ENCODE measurements at places on chromosomes 12 and 14. TPM values are rescaled to one million over a fixed set of nuclear protein-coding genes. Genes with fewer than 3 reads are reported as not detected.

DNA sequence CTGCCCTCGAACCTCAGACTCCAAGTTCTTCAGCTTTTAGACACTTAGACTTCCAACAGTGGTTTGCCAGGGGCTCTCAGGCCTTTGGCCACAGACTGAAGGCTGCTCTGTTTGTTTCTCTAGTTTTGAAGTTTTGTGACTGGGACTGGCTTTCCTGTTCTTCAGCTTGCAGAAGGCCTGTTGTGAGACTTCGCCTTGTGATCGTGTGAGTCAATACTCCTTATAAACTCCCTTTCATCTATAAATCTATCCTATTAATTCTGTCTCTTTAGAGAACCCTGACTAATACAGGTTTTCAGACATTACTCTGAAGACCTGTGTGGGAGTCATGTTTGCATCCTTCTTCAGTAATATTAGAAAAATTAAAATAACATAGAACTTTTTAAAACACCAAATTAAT is 289.1 kb downstream of the RMST start:
- H3K36me3 ChIP-seq, result no peaks in the 10 kb centered on the region
- DNase-seq, result no peak
- no peaks in the 10 kb centered on the region for H3K27me3 ChIP-seq
- H3K27ac ChIP-seq, result no peak overlapping the region
- H3K4me3 ChIP-seq, result no peak overlapping the region

The YAF2 gene
- 48.3 TPM for total RNA-seq

GRCh38 chr14:26526137-26526536 is 71.7 kb downstream of the NOVA1 start:
- H3K4me1 ChIP-seq, result no peaks in the 10 kb centered on the region
- DNase-seq, result no peak
- H3K4me3 ChIP-seq, result no peak overlapping the region
- H3K27me3 ChIP-seq, result no peaks in the 10 kb centered on the region
- H3K36me3 ChIP-seq, result no peaks in the 10 kb centered on the region

- no peak overlapping the region for H3K4me3 ChIP-seq
- no peaks in the 10 kb centered on the region for H3K4me1 ChIP-seq
- H3K27me3 ChIP-seq, result no peaks in the 10 kb centered on the region
- H3K27ac ChIP-seq, result no peak overlapping the region
Measured at GRCh38 chr12:5307065-5307464, 124.8 kb upstream of the NTF3 start.

- no peak overlapping the region for H3K4me3 ChIP-seq
- no peaks in the 10 kb centered on the region for H3K27me3 ChIP-seq
- no peaks in the 10 kb centered on the region for H3K4me1 ChIP-seq
- no peak for DNase-seq
Measured at GRCh38 chr14:51490205-51490604, 161.5 kb upstream of the FRMD6 start.

- no peak overlapping the region for H3K27ac ChIP-seq
- no peaks in the 10 kb centered on the region for H3K4me1 ChIP-seq
- no peak overlapping the region for H3K4me3 ChIP-seq
- DNase-seq, result no peak
- H3K27me3 ChIP-seq, result no peaks in the 10 kb centered on the region
Measured at GRCh38 chr14:26538176-26538575, 59.7 kb downstream of the NOVA1 start.

DNA sequence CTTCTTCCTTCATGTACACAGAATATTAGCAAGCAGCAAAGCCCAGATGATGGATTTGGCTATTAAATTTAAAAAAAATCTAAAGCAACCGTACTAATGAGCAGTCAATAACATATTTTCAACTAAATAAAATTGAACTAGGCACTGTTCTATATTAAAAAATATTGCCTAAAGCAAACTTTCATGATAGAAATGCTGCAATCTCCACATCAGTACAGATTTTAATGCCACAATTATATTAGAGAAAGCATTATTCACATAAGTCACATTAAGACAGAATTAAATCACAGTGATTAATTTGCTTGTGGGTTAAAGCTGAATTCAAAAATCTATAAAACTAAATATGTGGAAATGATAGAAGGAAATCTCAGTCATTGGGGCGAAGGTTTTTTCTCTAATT is 200.7 kb downstream of the KCNH5 start:
- H3K27ac ChIP-seq, result no peak overlapping the region
- DNase-seq, result no peak
- H3K36me3 ChIP-seq, result no peaks in the 10 kb centered on the region
- H3K4me1 ChIP-seq, result no peaks in the 10 kb centered on the region
- H3K4me3 ChIP-seq, result no peak overlapping the region

The DPPA3 gene
- total RNA-seq, result not detected

The TMBIM6 gene
- total RNA-seq, result 213 TPM

DNA sequence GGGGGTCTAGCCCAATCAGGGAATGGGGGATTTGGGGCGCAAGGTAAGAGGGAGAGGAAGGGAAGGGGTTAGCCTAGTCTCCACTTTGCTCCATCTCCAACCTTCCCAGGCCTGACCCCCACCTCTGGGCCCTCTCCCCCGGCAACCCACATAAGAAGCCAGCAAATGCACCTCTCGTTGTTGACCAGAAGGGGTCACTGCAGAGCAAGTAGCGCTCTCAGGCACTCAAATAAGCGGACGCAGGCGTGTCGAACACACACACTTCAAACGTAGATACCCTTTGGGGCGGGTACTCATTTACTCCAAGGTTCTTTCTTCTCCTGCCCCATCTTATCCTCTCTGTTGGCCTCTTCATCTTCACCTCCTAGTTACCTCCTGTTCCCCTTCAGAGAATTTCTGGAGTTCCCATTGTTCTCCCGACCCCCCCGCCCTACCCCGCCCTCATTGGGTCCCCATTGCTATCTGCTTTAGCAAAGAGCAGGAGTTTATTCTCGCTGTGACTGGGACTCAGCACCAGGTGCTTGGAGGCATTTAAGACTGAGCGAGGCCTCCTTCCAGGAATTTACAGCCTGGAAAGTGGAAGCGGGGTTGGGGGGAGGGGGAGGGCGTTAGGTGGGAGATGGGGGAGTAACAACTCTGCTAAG is 1.5 kb upstream of the SRRM4 start:
- H3K36me3 ChIP-seq, result no peaks in the 10 kb centered on the region
- peaks cover 43% of the 10 kb centered on the region for H3K27me3 ChIP-seq
- no peak overlapping the region for H3K4me3 ChIP-seq
- H3K4me1 ChIP-seq, result no peaks in the 10 kb centered on the region
- peak; percentile 26 for DNase-seq

Measured in heart left ventricle (tissue), 16 donors.